Stimulated activated CD4-positive, alpha-beta T cell treated with anti-CD3 and anti-CD28 coated beads, Interleukin-1b, Interleukin-23, amount 100 ng/mL, for 1 hour (primary cell): ENCODE measurements at places on chromosomes 3 and 15.

- DNase-seq = no peak
These were observed 144.7 kb upstream of the ABHD17C start for GRCh38 chr15:80550219-80550907.

GRCh38 chr3:39291903-39292329 lies 12.1 kb upstream of the CX3CR1 start:
- DNase-seq = peak; percentile 57

- no peak for DNase-seq
These were observed 21.7 kb upstream of the SLC25A26 start for GRCh38 chr3:66199089-66199473.

DNA sequence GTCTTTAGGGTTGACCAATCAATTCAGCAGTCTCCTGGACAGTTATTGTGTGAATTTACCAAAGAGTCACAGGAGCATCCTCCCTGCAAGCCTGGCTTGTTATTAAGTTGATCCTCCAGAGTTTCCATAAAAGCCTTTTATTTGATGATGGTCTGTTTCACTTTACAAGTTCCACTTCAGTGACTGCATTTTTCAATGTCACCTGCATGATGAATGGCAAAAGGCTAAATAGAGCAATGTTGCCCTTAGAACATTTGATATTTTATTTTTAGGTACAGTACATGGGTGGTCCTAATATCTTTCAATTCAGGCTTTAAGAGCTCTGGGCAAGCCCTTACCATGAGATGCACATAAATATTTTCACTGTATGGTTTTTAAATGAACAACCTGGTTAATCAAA lies 22.6 kb downstream of the GUCA1C start:
- no peak for DNase-seq

GRCh38 chr3:124118397-124118796 lies 126.5 kb upstream of the ROPN1 start:
- DNase-seq = no peak

- DNase-seq = no peak
These were observed 153.9 kb downstream of the APBA2 start for GRCh38 chr15:29039466-29040369.

GRCh38 chr15:95594496-95594895 lies 736.0 kb upstream of the NR2F2 start:
- no peak for DNase-seq

GRCh38 chr3:84987706-84988504 lies 29.1 kb downstream of the CADM2 start:
- DNase-seq = no peak

DNA sequence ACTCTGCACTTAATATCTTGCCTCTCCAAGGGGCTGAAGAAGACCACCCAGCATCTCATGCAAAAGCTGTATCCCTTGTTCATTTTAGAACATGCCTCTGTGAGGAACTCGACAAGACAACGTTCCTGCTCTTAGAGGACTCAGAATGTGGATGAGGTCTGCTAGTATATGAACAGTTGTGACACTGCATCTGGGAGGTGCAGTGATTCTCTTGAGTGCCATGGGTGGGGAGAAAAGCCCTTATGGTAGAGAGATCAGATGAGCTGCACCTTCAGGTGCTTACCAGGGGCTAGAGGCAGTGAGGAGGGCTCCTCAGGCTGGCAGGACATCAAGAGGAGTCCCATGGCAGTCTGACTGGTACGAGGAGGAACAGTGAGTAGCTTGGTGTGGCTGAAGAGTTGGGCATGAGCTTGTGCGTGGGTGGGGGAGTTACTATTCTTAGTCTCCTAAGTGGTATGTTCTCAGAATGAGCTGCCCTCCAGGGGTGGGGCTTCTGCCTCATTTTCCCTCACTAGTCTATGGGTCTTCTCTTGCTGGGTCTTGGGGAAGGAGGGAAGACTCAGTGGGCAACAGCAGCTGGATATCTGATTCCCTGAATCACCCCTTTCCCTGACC lies 56.7 kb upstream of the ATP2B2 start:
- DNase-seq = no peak

DNA sequence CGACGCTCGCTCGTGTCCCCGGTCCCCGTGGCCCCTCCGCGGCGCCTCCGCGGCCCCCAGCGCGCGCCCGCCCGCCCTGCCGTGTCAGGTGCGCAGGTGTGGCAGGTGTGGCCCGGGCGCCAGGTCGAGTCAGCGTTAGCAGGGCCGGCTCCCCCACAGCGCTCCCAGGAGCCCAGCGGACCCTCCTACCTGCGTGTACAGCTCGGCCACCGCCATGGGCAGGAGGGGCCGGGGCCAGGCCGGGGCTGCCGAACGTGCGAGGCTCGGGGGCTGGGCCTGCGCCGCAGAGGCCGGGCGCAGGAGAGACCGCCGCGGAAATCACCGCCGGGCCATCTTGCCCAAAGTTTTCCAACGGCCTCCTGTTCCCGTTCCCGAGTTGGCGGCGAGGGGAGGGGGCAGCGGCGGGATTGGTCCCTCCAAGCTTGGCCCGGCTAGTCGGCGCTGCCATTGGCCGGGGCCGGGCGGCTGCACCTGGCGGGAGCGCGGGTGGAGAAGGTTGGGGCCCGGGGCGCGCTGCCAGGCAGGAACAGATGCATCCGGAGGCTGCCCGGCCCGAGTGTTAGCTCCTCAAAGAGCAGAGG lies at the start of gene MYO5C:
Gene MYO5C, minus strand, starts transcription at position 384 of the 581 bp plus-strand sequence. Its CDS starts 168 bp downstream, at position 216.
- DNase-seq = no peak

DNA sequence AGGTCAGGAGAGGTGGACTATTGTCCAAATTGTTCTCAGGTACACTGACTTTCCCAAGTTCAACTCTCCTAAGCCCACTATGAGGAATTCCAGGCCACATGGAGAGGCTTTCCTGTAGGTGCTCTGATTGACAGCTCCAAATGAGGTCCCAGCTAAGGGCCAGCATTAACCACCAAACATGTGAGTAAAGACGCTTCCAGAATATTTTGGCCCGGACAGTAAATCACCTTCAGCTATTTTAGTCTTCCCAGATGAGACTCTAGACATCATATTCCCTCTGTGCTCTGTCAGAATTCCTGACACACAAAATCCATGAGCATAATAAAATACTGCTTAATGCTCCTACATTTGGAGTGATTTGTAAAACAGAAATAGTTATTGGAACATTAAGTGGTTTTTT lies 135.5 kb downstream of the TGFBR2 start:
- DNase-seq = no peak

DNA sequence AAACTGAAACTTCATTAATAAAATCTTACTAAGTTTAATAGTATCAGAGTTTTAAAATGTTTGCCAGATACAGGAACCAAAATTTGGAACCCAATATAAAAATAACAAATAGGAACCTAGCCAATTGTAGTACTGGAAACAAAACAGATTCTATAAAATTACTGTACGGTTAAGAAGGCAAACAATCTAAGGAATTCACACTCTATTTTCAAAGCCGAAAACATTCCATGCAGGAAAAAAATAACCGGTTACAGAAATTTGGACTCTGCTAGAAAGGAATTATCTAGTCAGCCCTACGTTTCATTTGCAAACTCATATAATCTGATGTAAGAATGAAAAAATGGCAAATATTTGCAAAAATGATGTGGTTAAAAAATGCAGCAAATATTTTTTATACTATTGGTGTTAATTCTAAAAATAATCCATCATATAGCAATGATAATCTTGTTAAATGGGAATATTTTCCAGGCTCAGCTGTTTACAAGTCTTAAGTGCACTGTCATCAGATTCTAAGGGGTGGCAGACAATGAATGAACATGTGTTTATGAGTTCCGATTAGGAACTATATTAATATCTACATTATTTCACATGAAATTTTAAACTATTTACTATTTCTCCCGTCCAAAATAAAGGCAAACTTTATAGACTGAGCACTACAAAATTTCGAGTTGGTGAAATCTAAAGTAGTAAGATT lies 58.1 kb downstream of the DCBLD2 start:
- DNase-seq = no peak

- no peak for DNase-seq
These were observed 2.3 kb downstream of the ACTC1 start for GRCh38 chr15:34793071-34793470.

DNA sequence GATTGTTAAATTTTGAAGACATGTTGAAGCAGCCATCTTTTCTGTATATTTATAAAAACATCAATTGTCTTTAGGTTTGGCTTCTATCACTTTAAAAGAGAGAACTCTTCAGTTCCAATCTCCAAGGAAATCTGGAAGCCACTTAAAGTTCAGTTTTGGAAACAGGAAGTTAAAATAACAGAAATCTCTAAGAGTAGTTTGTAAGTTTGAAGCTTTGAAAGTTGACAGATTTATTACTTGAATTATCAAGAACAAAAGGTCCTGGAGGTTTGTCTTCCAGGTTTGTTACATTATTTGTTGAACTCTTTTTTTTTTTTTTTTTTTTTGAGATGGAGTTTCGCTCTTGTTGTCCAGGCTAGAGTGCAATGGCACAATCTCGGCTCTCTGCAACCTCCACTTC lies 30.0 kb downstream of the RNF111 start:
- no peak for DNase-seq

GRCh38 chr3:100264242-100264641 lies 3.5 kb downstream of the TBC1D23 start:
- DNase-seq = no peak

DNA sequence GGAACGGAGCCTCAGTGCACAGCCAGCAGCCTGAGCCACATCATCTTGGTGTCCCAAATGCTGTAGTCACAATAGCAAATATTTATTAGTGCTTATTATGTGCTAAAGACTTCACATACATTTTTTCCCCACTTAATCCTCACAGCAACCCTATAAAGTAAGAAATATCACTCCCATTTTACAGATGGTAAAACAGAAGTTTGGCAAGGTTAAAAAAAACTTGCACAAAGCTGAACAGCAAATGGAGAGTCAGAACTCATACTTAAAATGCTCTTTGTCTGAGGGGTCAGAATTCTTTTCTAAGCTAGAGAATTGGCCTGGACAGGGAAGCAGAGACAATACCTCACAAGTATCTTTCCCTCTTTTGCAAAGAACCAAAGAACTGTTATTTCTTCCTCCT lies 30.9 kb upstream of the THRB start:
- DNase-seq = no peak

DNA sequence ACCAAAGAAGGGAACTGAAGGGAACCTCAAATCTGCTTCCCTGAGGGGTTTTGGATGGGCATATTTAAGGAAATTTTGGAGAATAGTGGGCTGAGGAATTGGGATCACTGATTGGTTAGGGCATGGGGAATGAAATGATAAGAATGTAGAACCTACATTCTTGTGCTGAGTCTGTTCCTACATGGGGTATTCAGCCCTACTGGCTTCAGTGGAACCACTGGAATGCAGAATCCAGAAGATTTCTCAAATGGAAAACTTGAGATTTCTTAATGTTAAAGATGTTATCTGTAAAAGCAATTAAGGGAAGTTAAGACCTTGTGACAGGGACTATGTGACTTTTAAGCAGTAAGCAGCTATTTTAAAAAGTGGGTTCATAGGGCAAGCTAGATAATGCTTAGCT lies 1062.4 kb downstream of the AGBL1 start:
- no peak for DNase-seq

DNA sequence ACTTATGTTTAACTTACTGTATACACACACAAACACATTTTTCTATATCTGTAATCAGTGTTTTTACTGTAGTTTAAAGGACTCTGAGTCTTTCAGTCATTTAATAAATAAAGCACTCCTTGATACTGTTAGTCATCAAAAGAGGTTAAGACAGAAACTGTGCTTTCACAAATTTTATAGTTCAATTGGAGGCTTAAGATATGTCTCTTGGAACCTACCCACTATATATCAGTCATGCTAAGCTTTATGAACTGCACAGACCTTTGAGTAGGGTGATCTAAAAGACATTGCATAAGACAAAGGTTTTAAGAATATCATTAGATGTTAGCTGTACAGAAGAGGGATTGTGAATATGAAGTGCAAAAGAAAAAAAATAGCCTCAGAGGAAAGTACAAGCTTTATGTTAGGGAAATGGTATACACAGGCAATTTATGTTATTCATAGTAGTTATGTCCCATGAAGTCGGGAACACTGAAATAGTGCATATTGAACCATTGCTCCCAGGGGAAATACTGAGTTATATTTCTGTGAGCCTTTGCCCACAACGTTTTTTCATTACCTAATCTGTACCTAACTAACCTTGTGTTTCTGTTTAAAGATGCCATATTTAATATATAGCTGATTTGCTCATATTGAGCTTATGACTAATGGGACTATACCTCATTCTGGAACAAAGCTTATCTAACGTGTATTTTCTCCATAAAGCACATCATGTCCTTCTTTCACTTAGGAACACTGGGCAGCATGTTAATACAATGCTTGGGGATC lies 19.7 kb downstream of the CHMP2B start:
- DNase-seq = no peak

DNA sequence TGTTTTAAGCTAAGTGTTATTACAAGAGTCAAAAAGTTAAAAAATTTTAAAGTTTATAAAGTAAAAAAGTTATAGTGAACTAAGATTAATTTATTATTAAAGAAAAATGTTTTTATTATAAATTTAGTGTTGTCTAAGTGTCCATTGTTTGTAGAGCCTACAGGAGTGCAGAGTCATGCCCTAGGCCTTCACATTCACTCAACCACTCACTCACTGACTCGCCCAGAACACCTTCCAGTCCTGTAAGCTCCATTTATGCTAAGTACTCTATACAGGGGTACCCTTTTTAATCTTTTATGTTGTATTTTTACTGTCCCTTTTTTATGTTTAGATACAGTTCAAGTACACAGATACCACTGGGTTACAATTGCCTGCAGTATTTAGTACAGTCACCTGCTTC lies 37.2 kb downstream of the EEFSEC start:
- no peak for DNase-seq

GRCh38 chr15:35379972-35380371 lies 166.0 kb downstream of the DPH6 start:
- no peak for DNase-seq

DNA sequence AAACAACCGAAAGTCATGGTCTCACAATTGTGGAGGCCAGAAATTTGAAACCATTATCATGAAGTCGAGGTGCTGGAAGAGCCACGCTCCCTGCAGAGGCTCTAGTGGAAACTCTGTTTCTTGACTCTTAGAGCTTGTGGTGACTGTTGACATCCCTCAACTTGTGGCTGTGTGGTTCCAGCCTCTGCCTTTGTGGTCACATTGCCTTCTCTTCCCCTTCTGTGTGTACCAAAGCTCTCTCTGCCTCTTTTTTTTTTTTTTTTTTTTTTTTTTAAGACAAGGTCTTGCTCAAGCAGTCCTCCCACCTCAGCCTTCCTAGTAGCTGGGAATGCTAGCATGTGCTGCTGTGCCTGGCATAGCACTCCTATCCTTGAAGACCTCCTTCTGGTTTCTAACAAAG lies 48.7 kb upstream of the CRTC3 start:
- DNase-seq = no peak
